ENCODE measurements at places on chromosomes 3 and 15.

DNA sequence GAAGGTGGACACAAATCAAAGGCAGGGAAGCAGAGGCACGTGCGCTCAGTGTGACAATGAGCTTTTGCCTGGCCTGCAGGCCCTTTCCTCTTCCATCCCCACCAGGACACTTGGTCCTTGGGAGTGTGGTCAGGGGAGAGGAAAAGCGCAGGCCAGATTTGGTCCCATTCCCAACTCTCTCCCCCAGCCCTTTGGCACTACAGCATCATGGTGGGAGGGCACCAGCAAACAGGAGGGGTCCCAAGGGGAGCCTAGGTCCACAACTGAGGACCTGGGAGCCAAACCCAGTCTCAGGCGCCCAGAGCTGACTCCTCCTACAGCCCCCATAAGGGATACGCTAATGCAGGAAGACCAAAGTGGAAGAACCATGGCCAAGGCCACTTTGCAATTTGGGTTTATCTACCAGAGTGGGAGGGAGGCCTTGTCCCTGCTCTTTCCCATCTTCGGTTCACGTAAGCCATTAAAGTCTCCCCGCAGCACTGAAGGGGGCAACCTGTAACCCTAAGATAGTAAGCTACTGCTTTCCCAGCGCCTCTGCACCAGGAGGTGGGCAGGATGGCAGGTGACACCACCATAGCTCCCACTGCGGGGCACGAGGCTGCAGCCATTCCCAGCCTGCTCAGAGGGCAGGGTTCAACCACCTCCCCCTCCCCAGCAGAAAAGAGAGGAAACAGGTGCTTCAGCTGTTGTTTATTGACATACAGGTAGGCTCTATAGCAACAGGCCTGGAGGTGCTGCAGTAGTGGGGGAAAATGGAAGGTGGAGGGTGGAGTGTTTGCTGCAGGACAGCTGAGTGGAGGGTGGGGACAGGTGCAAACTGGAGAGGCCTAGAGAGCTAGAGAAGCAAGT is 993 bp upstream of the GRAMD2A start:
- peak; percentile 74 for DNase-seq

- no peak for DNase-seq
Observed at GRCh38 chr3:127015282-127016042, 32.5 kb downstream of the PLXNA1 start.

DNA sequence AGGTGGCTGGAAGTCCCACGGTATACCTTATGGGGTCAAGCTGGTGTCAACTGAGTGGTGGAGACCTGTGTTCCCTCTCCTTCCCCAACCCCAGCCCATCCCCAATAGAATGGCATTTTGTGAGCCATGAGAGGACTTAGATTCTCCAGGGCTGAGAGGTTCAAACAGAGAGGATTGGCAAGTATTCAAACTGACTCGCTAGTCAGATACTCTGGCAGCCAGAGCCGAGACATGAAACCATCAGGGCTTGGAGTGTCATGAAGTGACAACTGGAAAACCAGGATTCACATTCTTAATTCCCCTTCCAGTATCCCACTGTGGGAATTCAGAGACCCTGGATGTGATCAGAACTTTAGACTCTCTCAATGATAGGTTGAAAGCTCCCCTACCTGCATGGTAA is 159.4 kb upstream of the SNTN start:
- no peak for DNase-seq

DNA sequence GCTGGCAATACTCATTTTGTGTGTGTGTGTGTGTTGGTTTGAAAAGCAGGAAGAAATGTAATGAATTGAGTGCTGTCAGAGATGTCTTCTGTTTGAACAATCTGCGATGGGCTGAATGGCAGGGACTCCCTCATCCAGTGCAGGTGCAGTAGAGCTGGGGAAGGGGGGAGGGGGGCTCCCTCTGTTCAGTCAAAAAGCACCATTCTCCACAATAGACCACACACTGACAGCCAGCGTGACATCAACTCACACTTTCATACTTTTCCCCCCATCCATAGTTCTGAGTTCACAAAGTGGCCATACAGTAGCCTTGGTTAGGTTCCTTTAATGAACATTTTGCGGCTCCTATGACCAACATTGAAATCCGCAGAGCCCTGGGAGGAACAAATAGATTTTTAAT is 10.4 kb downstream of the SOX2 start:
- DNase-seq = no peak

GRCh38 chr3:21789730-21790129 is 38.7 kb upstream of the ZNF385D start:
- DNase-seq = no peak

GRCh38 chr15:35130245-35130644 is 45.1 kb upstream of the NANOGP8 start:
- no peak for DNase-seq

GRCh38 chr3:194140520-194141414 is 4.8 kb downstream of the HES1 start:
- DNase-seq = peak; percentile 65

DNA sequence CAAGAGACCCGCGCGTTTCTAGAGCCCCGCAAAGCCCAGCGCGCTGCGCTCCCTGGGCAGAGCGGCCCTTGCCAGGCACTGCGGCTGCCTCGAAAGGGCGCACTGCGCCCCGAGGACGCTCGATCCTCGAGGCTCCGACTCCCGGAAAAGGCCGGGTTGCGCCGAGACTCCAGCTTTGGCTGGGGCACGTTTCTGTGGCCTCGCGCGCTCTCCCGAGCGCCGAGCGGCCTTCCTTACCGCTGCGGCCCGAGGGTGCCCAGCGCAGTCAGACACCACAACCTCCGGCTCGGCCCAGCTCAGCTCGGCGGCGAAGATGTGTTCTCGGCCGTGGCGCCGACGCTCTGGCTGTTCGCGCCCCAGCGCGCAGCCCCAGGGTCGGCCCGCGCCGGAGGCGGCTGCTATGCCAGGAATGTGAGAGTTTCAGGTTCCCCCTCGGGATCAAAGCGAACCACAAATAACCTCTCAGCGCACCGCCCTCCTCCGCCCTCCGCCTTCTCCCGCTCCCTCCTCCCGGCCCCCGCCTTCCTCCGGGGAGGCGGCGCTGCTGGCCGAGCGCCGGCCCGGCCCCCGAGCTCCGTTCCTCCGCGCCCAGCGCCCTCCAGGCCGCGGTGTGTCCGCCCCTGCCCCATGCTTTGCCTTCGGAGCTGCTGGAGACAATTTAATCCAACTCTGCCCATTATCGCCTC is at the start of gene AMOTL2:
Gene AMOTL2 (minus strand): TSS at position 343 of the 686 bp plus-strand sequence. CDS start 3,014 bp downstream, outside the sequence.
- peak; percentile 57 for DNase-seq

- DNase-seq = no peak
Observed at GRCh38 chr3:154235330-154235729, 89.0 kb downstream of the DHX36 start.

- no peak for DNase-seq
Observed at GRCh38 chr3:142953443-142953842, 10.0 kb downstream of the PAQR9 start.
